ENCODE measurements at places on chromosomes 13 and 19.

- peak; percentile 50 for DNase-seq
Measured at GRCh38 chr19:7442423-7442822, 46.4 kb downstream of the PEX11G start.

GRCh38 chr13:48784916-48785548, 131.3 kb downstream of the CYSLTR2 start:
- DNase-seq, result no peak

DNA sequence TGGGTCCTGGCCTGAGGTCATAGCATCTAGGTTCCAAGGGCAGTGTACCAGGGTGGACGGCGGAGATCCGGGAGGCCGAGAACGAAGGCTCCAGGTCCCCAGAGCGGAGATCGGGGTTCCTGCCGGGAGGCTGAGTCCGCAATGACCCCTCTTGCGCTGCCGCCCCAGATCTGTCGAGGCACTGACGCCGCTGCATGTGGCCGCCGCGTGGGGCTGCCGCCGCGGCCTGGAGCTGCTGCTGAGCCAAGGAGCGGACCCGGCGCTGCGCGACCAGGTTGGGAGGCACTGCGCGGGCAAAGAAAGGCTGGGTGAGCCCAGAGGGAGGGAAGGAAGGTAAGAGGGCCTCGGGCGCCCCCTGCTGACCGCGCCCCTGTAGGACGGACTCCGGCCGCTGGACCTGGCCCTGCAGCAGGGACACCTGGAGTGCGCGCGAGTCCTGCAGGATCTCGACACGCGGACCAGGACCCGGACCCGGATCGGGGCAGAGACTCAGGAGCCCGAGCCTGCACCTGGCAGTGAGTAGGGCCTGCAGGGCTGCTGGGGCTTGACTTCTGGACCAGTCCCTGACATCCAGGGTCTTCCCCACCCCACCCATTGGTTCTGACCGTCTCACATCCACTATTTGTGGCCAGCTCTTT, 906 bp downstream of the ANKLE1 start:
- DNase-seq, result peak; percentile 91

DNA sequence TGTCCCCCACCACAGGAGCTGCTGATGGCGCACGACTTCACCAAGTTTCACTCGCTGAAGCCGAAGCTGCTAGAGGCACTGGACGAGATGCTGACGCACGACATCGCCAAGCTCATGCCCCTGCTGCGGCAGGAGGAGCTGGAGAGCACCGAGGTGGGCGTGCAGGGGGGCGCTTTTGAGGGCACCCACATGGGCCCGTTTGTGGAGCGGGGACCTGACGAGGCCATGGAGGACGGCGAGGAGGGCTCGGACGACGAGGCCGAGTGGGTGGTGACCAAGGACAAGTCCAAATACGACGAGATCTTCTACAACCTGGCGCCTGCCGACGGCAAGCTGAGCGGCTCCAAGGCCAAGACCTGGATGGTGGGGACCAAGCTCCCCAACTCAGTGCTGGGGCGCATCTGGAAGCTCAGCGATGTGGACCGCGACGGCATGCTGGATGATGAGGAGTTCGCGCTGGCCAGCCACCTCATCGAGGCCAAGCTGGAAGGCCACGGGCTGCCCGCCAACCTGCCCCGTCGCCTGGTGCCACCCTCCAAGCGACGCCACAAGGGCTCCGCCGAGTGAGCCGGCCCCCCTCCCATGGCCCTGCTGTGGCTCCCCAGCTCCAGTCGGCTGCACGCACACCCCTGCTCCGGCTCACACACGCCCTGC, 4.4 kb upstream of the NOP53 start:
- no peak for DNase-seq

GRCh38 chr13:89763005-89763404, 1584.5 kb upstream of the MIR17HG start:
- no peak for DNase-seq

DNA sequence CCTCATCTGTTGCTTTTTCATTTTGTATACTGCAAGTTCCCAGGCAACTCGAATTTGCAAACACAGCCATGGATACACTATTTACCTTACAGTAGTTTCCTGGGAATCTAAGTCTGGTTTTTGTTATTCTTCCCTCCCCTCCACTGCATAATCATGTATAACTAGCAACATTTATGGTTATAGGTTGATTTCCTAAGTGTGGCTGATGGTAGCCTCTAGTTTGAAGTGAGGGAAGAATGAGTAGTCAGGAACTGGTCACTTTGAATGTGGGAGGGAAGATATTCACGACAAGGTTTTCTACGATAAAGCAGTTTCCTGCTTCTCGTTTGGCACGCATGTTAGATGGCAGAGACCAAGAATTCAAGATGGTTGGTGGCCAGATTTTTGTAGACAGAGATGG, at the start of gene KCNRG:
Gene KCNRG, plus strand, starts transcription at position 187 of the 400 bp plus-strand sequence. Its CDS starts 50 bp downstream, at position 237.
- DNase-seq, result no peak

- peak; percentile 49 for DNase-seq
Measured at GRCh38 chr13:46124531-46124966, 19.7 kb upstream of the CPB2 start.

GRCh38 chr19:42295831-42296525, 6.0 kb upstream of the PRR19 start:
- peak; percentile 91 for DNase-seq

GRCh38 chr13:27073186-27073585, 98.4 kb downstream of the USP12 start:
- DNase-seq, result no peak

DNA sequence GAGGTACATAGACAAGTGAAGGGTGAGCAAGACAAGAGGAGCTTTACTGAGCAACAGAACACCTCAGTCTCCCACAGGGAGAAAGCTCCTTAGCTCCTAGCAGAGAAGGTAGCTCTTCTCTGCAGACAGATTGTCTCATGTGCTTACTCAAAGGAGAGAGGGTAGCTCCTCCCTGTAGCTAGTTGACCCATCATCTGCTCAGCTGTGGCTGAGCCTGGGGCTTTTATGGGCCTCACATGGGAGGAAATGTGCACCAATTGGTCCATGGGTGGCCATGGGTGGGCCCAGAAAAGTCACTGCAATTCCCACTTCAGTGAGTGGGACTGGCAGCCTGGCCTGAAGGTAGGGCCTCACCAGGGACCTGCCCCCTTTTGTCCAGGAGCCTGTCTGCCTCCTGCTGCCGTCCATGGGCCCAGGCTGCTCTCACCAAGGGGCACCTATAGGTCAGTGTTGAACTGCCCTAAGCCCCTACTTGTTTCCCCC, 246.2 kb downstream of the GPC6 start:
- peak; percentile 24 for DNase-seq

DNA sequence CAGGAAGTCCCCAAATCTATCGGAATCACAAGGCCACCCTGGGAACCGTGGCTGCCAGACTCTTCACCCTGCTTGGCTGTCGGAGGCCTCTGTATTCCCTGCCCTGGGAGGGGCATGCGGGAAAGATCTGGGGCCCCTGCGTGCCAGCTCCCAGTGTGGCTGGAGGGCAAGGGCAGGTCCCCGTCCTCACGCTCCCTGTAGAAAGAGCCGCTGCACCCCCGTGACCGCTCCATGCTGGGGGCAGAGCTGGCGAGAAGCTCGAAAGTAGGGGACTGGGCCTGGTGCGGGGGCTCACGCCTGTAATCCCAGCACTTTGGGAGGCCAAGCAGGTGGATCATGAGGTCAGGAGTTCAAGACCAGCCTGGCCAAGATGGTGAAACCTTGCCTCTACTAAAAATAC, 208.4 kb upstream of the SOX1 start:
- DNase-seq, result no peak

DNA sequence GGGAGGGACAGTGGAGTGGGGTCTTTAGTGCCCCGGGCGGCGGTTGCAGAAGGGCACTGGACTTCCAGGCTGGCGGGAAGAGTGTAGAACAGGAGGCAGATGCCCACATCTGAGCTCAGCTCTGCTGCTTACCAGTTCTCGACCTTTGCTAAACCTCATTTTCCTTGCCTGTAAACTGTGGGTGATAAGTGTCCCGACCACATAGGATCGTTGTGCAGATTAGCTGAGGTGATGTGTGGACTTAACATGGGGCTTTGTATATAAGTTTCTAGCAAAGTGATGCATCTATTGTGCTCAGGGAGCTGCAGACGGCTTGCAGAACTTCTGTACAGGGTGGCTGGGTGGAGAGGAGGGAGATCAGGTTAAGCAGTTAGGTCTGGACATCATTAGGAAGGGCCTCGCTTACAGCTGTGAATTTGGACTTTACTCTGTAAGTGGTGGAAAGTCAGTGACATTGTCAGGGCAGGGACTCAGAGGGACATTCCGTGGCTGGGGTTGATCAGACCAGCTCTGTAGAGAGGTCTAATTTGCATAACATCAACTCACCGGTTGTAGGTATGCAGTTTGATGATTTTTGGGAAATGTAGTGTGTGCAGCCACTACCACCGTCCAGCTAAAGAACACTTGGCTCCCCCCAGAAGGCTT, 70.0 kb downstream of the SPATA13 start:
- no peak for DNase-seq

- peak; percentile 93 for DNase-seq
Measured at GRCh38 chr19:45927565-45928261, 13.1 kb upstream of the NANOS2 start.

GRCh38 chr19:38425222-38425809, 703 bp downstream of the RASGRP4 start:
- no peak for DNase-seq

DNA sequence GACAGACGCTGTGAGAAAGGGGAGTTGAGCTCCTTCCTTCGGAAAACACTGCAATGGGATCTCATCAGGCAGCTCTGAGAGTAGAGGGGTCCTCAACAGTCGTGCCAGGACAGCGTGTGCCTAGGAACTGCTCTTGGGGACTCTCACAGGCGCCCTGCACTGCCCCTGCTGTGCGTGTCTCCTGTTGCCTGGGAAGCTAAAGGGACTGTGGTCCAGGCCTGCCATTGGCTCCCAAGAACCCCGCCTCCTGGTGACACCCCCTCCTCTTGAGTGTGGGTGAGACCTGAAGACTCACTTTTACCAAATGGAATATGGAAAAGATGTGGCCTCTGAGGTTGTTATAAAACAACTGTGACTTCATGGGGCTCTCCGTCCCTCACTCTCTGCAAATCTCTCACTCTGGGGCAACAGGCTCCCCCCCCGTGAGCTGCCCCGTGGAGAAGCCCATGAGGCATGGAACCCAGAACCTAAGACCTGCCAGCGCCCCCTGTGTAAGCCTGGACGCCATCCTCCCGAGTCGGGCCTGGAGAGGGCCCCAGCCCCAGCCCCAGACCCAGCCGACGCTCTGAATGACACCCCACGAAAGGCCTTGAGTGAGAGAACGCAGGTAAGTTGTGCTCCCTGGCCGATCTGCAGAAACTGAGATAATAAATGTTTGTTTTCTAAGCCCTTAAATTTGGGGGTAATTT, 302.7 kb downstream of the FGF9 start:
- no peak for DNase-seq

GRCh38 chr19:33291623-33292534, 10.5 kb downstream of the CEBPA start:
- no peak for DNase-seq

GRCh38 chr19:5326986-5327623, 13.5 kb downstream of the PTPRS start:
- no peak for DNase-seq

- peak; percentile 85 for DNase-seq
Measured at GRCh38 chr19:1411255-1412191, 4.1 kb downstream of the DAZAP1 start.

DNA sequence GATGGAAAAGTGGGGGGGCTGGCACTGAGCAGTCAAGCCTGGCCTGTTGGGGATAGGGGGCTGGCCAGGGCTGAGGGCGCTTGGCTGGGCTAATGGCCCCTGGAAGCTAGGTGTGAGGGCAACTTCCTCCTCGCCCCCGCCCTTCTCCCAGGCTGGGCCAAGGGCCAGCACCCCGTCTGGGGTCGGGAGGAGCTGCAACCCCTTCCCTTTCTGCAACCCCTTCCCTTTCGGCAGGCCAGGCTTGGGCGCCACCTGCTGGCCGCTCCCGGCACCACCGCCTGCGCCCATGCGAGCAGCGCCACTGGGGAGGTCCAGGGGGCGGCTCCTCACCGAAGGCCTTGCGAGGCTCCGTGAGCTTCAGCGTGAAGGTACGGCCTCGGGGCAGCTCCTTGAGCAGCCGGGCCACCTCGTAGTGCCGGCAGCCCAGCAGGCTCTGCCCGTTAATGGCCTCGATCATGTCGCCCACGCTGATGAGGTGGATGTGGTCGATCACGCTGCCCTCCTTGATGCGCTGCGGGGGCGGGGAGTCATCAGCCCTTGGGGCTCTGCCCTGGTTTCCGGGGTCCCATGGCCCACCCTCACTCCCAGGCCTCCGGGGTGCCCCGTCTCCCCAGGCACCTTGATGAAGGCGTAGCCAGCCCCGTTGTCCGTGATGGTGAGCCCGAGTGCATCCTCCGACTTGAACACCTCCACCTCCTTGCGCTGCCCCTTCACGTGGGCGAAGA, 5.0 kb upstream of the PTGER1 start:
- DNase-seq, result peak; percentile 57

DNA sequence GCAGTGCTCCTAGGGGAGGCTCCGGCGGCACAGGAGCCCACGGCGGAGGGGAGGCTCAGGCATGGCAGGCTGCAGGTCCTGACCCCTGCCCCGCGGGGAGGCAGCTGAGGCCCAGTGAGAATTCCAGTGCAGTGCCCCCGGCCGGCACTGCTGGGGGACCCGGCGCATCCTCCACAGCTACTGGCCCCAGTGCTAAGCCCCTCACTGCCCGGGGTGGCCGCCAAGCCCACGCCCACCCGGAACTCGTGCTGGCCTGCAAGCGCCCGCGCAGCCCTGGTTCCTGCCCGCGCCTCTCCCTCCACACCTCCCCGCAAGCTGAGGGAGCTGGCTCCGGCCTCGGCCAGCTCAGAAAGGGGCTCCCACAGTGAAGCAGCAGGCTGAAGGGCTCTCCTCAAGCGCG, 62.2 kb downstream of the SPRY2 start:
- no peak for DNase-seq

- no peak for DNase-seq
Measured at GRCh38 chr13:98910501-98910951, 67.3 kb downstream of the DOCK9 start.

DNA sequence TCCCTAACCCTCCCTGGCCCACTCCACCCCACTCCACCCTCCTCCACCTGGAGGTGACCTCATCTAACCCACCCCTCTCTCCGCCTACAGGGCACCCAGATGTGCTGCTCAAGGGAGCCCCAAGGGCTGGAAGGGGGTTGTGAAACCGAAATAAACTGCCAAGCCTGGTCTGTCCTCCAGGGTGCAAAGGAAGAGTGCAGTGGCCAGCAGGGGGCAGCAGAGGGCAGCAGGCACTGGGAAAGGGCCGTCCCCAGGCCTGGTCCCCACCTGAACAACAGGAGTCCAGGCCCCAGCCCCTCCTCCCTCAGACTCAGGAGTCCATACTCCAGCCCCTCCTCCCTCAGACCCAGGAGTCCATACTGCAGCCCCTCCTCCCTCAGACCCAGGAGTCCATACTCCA, 8.4 kb upstream of the BCAM start:
- DNase-seq, result peak; percentile 91
